Activated CD4-positive, alpha-beta T cell treated with anti-CD3 and anti-CD28 coated beads, Interleukin-2, amount 50 U/mL, for 16 hours (primary cell): ENCODE measurements at places on chromosomes 5 and 9.

DNA sequence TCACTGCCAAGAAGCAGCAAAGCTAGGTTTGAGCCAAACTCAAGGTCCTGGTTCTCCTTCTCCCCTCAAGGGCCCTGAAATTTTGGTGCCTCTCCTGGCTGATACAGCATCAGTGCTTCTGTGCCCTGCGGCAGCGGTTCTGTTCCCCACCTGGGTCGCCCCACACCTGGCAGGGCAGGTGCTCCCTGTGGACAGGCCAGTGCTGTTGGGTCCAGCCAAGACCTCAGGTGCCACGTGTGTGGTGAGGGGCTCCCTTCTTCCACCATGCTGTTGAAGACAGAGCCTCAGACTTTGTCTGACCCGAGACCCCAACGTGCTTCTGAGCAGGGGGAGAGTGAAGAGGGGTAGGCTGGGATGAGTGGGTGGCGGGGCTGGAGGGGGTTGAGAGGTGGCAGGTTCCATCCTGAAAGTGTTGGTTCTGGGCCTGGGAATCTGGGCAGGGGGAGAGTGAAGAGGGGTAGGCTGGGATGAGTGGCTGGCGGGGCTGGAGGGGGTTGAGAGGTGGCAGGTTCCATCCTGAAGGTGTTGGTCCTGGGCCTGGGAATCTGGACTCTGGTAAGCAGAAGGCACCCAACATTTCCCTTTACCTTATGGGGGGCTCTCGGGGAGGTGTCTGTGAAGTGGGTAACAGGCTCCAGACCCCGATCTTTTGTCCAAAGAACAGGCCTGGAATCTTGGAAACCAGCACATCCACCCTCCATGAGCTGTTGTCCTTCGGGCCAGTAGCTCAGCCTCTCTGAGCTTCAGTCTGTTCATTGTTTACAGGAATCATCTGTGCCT lies 2.3 kb downstream of the PLEKHG4B start:
- no peak for DNase-seq

- no peak for DNase-seq
These were observed 54.2 kb downstream of the ELAVL2 start for GRCh38 chr9:23771746-23772384.

DNA sequence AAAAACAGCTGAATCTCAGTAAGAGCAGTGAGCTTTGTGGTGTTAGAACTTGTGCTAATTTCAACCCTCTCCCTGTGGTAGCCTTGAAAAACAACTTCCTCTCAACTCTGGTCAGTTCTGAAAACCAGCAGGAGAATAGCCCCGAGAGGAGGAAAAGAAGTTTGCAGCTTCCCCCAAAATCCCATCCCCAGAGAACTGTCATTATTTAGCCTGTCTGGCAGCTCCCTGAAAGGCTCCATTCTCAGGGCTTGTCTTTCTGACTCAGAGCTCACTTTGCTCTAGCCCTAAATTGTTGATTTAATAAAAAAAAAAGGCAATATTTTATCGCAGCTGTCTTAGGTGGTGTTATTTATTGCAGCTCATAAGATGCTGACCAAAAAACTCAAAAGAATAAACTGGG lies 11.4 kb upstream of the SLC45A2 start:
- no peak for DNase-seq

DNA sequence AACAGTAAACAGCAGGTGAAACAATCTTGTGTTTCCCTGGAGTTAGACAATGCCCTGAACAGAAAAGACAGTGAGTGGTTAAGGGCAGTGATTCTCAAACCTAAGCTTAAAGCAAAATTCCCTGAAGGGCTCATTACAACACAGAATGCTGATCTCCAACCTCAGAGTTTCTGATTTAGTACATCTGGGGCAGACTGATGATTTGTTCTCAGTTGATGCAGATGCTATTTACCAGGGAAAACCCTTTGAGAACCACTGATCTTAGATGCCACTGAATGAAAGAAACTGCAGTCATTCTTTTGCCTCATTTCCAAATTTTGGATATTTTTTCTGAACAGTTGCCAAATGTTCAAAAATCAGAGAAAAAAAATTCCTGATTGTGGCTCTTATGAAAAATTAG lies 18.7 kb upstream of the ADAM19 start:
- DNase-seq = peak; percentile 82

DNA sequence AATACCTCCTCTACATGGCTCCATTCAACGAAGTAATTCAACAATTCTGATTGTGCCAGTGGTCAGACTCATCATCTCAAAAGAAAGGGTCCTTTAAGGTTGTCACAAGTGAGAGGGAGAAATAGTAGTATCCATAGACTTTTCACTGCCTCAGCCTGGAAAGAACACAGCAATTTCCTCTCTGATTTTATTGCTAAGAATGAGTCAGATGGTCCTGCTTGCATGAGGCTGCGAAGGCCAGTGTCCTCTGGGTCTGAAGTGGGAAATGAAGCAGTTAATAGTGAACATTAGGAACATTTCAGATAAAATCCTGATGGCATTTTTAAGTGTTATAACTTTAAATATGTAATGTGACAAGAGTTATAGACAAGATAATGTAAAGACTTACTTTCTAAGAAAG lies 979.0 kb downstream of the EFNA5 start:
- no peak for DNase-seq

DNA sequence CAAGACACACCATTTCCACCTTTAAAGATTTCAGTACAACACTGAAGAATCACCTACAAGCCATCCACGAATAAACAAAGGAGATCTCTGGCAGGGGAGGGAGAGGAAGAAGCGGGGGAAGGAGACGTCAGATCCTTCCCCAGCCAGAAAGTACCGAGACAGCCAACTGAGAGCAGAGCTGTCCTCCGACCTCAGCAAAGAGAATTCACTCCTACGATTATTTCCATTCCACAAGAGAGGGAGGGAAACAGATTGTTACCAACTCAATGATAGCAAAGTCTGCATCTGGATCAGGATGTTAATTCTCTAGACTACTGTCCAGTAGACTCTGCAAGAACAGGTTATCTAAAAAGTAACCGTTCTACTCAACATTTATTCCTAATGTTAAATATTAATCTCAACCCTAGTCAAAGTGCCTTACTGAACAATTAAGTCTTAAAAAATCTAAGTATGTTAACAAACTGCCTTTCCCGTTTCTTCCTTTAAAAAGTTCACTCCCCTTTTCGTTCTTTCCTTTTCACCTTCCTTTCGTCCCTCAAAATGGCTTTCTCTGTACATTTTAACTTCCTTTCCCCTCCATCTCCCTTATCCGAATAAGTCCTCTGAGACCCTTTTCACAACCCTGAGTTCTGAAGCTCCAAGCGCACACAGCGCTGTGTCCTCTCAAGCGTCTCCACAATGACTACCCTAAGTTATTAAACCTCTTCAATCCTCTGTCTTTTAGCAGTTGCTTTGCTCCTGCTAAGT lies 1.4 kb downstream of the CHD1 start:
- DNase-seq = peak; percentile 75

- DNase-seq = no peak
These were observed 47.6 kb upstream of the RNU6ATAC start for GRCh38 chr9:134211811-134212485.

DNA sequence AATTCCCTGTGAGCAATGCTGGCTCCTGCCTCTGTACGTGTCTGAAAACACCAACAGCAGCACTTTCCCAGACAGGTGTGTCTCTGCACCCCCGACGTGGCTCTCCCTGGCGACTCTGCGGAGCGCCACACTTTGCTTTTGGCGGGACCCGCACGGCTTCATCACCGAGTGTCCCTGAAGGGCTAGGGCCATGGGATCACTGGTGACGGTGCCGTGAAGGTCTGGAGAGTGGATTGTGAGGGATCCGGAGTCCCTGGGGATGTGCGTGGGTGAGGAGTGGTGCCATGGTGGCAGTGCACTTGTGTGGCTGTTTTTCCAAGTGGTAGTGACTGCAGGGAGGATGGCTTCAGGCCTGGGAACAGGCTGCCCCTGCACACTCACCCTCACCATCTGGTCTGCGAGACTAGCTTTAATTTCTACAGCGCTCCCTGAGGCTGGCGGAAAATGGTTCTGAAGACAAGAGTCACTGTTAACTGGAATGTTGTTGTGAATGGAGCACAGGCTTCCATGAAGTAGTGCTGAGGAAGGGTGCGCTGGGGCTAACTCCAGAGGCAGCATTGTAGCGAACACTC lies 3.2 kb downstream of the NKD2 start:
- no peak for DNase-seq

DNA sequence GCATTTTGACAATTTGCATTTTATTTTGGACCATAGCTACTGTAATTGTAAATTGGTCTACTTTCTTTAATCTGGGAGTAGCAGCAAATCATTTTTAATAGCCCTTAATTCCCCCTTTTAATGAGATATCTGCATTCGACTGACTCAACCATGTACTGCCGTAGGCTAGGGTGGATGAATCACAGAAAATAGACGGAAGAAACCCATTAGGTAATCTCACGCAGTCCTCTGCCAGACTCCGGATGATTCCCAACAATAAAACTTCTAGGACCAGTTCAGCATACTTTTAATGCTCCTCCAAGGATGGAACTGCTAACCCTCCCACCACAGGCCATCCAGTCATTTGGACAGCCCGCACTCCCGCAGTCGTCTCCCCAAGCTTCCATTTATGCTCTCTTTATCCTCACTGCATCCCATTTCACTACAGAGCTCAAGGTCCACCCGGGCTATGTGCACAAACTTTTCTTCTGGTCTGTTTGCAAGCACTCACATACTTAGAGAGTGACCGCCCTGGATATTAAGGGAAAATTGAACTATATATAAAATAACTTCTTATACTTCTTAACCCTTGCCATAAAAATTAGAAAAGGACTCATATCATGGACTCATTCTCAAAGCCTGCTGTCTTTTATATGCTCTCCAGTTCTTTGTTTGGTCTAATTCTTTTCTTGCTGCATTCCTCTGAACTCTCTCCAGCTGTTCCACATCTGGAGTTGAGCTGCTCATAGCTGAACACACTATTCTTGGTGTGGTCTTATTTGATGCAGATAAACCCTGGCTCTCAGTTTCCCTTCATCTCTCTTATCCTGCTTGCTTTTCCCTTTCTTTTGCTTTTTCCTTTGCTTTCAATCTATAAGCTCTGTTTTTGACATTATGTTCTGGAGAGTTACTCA lies 326.6 kb downstream of the ARL15 start:
- no peak for DNase-seq

DNA sequence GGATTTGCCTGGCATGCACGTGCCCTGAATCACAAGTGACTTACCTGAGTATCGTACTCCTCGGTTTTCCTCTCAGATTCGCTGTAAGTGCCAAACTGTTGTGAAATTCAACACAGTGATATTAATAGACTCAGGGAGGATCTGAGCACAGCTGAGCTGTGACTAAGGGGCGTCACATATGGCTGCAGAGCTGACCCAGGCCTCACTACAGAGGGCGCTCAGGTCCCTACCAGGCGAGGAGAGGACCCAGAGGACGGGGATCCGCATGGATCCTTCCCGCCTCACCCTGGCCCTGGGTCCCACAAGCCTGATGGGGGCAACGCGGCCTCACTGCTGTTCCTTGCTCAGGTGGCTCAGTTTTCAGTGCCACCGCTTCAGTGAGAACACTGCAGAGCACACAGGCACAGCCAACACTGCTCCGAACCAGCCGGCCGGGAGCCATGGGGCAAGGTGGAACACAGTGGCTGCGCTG lies 20.1 kb downstream of the CLPTM1L start:
- no peak for DNase-seq

- DNase-seq = no peak
These were observed 3.9 kb upstream of the MEF2C start for GRCh38 chr5:88886746-88887341.

DNA sequence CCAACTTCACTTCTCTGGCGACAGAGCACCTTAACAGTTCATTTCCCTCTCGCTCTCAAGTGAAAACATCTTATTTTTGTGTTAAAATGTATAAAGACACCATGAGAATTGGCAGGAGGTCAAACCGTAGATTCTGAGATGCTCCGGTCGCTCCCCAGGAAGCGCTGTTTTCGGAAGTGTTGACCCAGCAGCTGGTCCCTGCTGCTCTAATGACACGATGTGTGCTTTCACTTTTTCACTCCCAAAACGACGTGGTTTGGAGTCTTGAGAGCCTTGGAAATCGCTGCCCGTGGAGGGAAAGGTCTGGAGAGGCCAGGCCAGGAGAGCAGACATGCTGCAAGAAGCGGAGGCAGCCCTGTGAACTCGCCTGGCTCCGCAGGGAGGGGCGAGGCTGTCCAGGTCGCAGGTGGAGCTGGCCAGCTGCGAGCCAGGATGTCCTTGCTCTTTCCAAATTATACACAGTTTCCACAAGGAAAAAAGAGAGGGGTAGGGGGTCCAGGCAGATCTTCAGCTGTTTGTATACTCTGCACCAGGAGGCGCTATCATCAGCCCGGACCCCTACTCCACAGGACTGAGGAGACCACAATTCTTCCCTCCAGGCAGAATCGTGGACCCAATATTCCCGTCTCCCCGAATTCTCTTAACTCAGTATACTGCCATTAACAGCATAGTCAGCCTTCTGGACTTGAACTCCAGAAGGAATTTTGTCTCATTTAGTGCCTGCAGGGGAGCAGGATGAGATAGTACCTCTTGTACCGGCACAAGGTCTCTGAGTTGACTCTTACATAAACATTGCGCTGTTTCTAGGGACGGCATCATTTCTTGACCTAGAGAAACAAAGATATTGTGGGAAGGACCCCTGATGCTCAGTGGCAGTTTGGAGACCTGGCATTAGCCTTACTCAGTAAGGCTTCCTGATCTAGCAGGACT lies 248.6 kb upstream of the ANKRD55 start:
- DNase-seq = no peak

- DNase-seq = no peak
These were observed 83.0 kb downstream of the GRIA1 start for GRCh38 chr5:153573326-153574033.

- DNase-seq = no peak
These were observed 41.3 kb downstream of the RECK start for GRCh38 chr9:36078051-36078450.

DNA sequence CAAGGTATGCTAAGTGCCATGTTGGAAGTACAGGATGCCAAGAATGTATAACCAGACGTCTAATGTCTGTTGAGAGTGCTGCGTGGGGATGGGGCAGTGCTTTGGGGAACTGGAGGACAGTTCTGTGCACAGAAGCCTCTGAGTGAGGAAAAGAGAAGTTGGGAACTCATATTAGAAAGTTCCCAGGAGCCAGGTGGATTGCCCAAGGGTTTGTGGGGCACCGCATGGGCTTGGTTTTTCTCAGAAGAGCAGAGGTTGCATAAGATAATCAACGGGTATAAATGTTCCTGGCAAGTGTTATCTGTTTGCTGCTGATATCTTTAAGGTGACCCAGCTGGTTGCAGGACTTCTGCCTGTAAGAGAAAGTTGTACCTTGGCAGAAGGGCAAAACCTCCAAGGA lies 13.1 kb downstream of the HRH2 start:
- DNase-seq = no peak

- no peak for DNase-seq
These were observed 446.7 kb upstream of the ACTBL2 start for GRCh38 chr5:57929271-57929670.

- no peak for DNase-seq
These were observed 59.9 kb downstream of the SLC1A3 start for GRCh38 chr5:36666274-36666673.
